Stimulated activated CD8-positive, alpha-beta memory T cell treated with anti-CD3 and anti-CD28 coated beads, Interleukin-7, amount 100 ng/mL, for 4 hours (primary cell): ENCODE measurements at places on chromosomes 16 and 17.

GRCh38 chr16:56763291-56763916 is 33.5 kb downstream of the NUP93 start:
- DNase-seq: no peak

- no peak for DNase-seq
Measured at GRCh38 chr17:32870027-32870670, 6.8 kb downstream of the MYO1D start.

DNA sequence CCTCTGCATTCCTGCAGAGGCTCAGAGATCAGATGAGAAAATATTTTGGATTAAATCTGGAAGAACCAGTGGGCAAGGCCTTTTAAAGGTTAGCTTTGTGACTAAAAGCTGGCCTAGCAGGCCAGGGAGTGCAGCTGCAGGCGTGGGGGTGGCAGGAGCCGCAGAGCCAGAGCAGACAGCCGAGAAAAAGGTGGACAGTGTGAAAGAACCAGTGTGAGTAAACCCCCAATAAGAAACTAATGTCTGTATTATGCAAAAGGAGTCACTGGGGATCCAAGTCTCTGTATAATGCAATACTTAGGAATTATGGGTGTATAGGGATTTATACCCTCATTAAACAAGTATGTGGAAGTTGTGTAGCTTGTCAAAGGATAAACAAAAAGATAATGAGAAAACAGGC is 21.4 kb upstream of the SPACA3 start:
- DNase-seq: no peak

GRCh38 chr17:16428098-16428882 is 12.9 kb downstream of the TRPV2 start:
- no peak for DNase-seq

GRCh38 chr17:12256380-12256995 is 235.8 kb downstream of the MAP2K4 start:
- DNase-seq: no peak
